Natural killer cell (primary cell): ENCODE measurements at places on chromosomes 7 and 10. TPM values are rescaled to one million over a fixed set of nuclear protein-coding genes. Genes with fewer than 3 reads are reported as not detected.

C10orf53 gene
- total RNA-seq = not detected

JAKMIP3 gene
- total RNA-seq = 0.19 TPM

GFRA1 gene
- not detected for total RNA-seq

DNA sequence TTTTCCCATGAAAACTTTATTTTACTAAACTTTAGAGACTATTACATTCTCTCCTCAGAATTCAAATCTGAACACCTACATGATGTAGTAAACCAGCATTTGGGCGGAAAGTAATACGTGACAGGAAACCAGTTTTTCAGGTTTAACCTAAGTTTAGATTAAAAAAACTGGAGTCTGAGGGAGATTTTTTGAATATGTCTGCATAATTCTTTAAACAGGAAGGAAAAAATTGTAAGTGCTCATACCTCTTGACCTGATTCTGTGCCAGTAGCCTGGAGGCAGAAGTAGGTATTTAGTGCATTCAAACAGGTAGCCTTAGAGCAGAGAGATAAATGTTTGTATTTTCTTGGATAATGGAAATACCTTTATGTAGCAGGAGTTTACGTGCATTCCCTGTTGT is 224.3 kb downstream of the MDFIC start:
- H3K4me3 ChIP-seq = no peak overlapping the region
- no peaks in the 10 kb centered on the region for H3K4me1 ChIP-seq
- DNase-seq = no peak
- no peak overlapping the region for H3K27ac ChIP-seq
- H3K36me3 ChIP-seq = no peaks in the 10 kb centered on the region
- no peaks in the 10 kb centered on the region for H3K27me3 ChIP-seq

DNA sequence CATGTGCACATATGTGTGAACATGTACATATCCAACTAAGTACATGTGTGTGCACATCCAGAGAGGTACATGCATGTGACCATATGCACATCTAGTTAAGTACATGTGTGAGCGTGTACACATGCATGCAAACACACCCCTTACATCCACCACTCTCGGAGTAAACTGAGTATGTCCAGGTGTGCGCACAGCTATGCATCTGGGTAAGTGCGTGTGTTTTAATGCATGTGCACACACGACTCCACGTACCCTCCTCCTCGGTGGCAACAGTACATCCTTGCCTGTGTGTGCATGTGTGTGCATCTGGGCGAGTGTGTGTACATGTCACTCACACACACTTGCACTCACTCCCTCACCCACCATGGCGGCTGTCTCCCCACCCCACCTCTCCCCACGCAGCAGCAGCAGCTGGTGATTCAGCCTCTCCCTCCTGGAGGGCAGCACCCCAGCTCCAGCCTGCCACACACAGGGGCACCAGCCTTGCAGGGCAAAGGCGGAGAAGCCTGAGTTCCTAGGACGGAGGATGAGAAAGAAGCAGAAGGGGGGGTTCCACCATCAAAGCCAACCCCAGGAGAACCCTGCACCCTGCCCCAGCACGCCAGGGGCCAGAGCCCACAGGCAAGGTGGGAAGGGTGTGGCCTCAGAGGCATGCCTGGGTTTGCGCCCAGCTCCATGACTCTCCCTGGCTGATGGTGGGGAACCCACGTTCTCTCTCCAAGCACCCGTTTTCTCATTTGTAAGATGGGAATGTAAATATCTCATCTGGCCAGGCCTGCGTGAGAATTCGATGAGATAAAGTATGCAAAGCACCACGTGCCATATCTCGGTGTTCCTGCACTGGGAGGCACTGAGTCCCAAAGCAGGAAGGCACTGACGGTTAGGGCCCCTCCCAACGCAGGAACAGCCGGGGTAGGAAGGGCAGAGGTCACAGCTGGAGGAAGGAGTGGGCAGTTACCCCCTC is 27.7 kb upstream of the DNAAF5 start:
- H3K4me3 ChIP-seq = no peak overlapping the region
- no peaks in the 10 kb centered on the region for H3K4me1 ChIP-seq
- H3K27ac ChIP-seq = no peak overlapping the region
- no peaks in the 10 kb centered on the region for H3K36me3 ChIP-seq
- no peak for DNase-seq
- no peaks in the 10 kb centered on the region for H3K27me3 ChIP-seq

DNA sequence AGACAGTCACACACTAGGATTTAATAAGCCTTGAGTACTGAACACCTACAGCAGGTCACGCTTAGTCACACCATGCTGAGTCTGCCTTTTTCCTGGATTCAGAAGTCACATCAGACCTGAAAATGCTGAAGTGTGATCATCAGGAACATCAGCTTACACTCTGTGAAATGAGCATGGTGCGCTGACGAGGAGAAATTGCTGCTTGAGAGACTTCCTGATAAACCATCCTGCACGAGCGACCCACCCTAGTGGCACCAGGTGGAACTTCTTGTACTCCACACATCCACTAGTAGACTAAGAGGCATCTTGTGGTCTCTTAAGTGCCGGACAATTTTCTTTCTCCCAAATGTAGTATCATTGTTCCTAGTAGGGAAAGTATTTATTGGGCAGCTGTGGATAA is 51.8 kb upstream of the MRLN start:
- H3K27me3 ChIP-seq = no peaks in the 10 kb centered on the region
- H3K27ac ChIP-seq = no peak overlapping the region
- H3K4me1 ChIP-seq = no peaks in the 10 kb centered on the region
- no peak overlapping the region for H3K4me3 ChIP-seq
- peaks cover 58% of the 10 kb centered on the region for H3K36me3 ChIP-seq
- no peak for DNase-seq

DNA sequence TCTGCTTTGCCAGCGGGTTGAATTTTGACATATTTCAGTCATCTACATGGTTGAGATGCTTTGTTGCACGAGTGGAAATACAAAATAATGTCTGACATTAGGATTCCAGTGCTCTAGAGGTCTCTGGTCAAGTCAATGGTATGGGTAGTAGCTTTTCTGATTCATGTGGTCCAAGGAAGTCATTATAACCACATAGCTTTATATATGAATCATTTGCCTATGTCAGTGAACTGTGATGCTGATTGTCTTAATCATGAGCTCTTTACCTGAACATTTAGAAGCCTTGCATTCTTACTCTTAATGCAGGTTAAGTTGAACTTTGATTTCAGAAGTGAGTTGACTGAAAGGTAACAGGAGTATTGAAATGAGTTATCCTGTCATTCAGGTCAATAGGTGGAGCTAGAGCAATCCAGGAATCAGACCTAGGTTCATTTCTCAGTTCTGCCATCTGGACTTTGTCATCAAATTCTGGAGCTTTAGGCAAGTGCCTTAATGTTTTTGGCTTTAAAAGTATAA is 3.3 kb downstream of the MAPK8 start:
- no peak overlapping the region for H3K4me3 ChIP-seq
- H3K27ac ChIP-seq = no peak overlapping the region
- no peak for DNase-seq
- H3K4me1 ChIP-seq = peaks cover 8% of the 10 kb centered on the region
- H3K36me3 ChIP-seq = no peaks in the 10 kb centered on the region

- no peak overlapping the region for H3K4me3 ChIP-seq
- no peaks in the 10 kb centered on the region for H3K4me1 ChIP-seq
- DNase-seq = no peak
- no peak overlapping the region for H3K27ac ChIP-seq
- no peaks in the 10 kb centered on the region for H3K27me3 ChIP-seq
Measured at GRCh38 chr10:91711885-91712680, 79.2 kb upstream of the PPP1R3C start.

DNA sequence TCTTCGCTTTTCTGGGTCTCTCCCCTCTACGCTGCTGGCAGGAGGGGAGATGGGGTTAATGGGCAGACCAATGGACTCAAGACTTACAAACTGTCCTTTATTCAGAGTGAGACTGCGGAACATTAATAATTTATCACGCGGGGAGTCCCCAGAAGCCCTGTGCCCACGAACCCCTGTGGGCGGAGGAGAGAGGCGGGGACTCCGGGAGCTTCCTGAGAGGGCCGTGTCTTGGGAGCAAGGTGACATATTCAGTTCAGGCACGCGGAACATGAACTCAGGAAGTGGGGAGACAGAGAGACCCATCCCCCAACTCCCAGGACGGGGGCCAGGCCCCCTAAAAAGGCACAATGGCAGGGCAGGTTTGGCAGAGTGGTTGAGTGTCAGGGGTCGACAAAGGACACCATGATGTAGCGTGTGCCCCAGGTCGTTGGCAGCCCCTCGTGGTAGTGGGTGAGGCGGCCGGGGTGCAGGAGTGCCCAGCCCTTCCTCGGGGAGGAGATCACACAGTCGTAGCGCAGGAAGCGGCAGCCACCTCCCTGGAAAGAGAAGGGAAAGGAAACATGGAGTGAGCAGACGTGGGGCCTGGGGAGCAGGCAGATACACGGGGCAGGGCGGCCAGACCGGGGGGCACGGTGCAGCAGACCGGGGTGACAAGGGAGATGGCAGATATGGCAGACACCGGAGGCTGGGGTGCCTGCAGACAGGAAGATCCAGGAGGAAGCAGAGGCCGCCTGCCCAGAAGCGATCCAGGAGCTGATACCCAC is 5.2 kb upstream of the MOGAT3 start:
- peaks cover 12% of the 10 kb centered on the region for H3K4me1 ChIP-seq
- no peak overlapping the region for H3K4me3 ChIP-seq
- peaks cover 8% of the 10 kb centered on the region for H3K36me3 ChIP-seq
- peaks cover 6% of the 10 kb centered on the region for H3K27me3 ChIP-seq
- no peak overlapping the region for H3K27ac ChIP-seq

GRCh38 chr7:137828456-137828855 is 18.3 kb downstream of the DGKI start:
- no peaks in the 10 kb centered on the region for H3K4me1 ChIP-seq
- no peak overlapping the region for H3K27ac ChIP-seq
- H3K4me3 ChIP-seq = no peak overlapping the region
- H3K27me3 ChIP-seq = no peaks in the 10 kb centered on the region
- no peak for DNase-seq

- no peak for DNase-seq
- H3K4me1 ChIP-seq = peaks cover 11% of the 10 kb centered on the region
- H3K4me3 ChIP-seq = no peak overlapping the region
- H3K27ac ChIP-seq = no peak overlapping the region
- H3K27me3 ChIP-seq = no peaks in the 10 kb centered on the region
Measured at GRCh38 chr7:47648275-47648925, 66.5 kb upstream of the TNS3 start.

GRCh38 chr10:126687121-126687606 is 16.7 kb upstream of the C10orf90 start:
- H3K4me3 ChIP-seq = no peak overlapping the region
- H3K27ac ChIP-seq = no peak overlapping the region
- H3K36me3 ChIP-seq = no peaks in the 10 kb centered on the region
- H3K4me1 ChIP-seq = no peaks in the 10 kb centered on the region

GRCh38 chr7:151028948-151029501 is 775 bp downstream of the ABCB8 start:
- no peaks in the 10 kb centered on the region for H3K36me3 ChIP-seq
- H3K27me3 ChIP-seq = no peaks in the 10 kb centered on the region
- no peak for DNase-seq
- H3K4me3 ChIP-seq = peak overlapping the region; percentile 84
- peak overlapping the region; percentile 96 for H3K27ac ChIP-seq
- H3K4me1 ChIP-seq = peaks cover 17% of the 10 kb centered on the region

- H3K4me1 ChIP-seq = peaks cover 4% of the 10 kb centered on the region
- H3K27ac ChIP-seq = no peak overlapping the region
- no peaks in the 10 kb centered on the region for H3K36me3 ChIP-seq
Measured at GRCh38 chr7:43108255-43109011, 4.0 kb upstream of the HECW1 start.

DNA sequence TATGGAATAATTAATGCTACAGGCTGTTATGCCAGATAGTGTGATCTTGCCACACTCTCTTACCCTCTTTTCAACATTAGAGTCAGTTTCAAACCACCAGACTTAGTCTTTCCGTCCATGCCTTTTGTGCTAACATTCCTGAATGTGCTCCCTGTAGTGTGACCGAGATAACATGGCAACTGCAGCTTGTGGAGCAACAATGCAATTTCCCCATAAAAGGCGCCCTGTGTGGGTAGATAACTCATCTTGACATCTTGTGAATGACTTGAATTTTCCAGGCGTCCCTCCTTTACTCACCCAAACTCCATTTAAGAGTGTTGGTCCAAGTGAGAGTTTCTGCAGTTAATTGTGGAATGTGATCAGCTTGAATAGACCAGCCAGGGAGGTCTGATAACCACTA is 99.6 kb downstream of the DNAH11 start:
- no peaks in the 10 kb centered on the region for H3K4me1 ChIP-seq
- no peak for DNase-seq
- H3K36me3 ChIP-seq = no peaks in the 10 kb centered on the region
- peaks cover 2% of the 10 kb centered on the region for H3K27me3 ChIP-seq

DNA sequence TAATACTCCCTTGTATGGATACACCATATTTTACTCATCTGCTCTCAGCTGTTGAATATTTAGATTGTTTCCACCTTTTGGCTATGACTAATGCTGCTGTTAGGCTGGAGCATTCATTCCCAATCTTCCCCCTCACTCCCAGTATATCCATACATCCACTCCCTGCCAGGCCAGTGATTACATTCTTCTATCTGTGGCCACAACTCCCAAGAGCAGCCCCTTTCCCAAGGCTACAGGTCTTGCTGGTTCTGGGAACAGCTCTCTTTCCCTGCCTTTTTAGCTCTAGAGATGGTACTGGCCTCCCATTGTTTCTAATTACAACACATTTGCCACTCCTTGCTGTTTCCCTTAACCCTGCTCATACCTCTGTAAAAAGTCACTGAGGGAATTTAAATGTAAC is 28.2 kb downstream of the SFR1 start:
- no peak overlapping the region for H3K27ac ChIP-seq
- H3K27me3 ChIP-seq = no peaks in the 10 kb centered on the region
- no peaks in the 10 kb centered on the region for H3K4me1 ChIP-seq
- H3K36me3 ChIP-seq = no peaks in the 10 kb centered on the region
- no peak for DNase-seq
- no peak overlapping the region for H3K4me3 ChIP-seq
